Astrocyte of the spinal cord (primary cell): ENCODE measurements at places on chromosomes 11 and 22.

- no peak for DNase-seq
Measured at GRCh38 chr22:19393704-19394103, 37.8 kb downstream of the HIRA start.

DNA sequence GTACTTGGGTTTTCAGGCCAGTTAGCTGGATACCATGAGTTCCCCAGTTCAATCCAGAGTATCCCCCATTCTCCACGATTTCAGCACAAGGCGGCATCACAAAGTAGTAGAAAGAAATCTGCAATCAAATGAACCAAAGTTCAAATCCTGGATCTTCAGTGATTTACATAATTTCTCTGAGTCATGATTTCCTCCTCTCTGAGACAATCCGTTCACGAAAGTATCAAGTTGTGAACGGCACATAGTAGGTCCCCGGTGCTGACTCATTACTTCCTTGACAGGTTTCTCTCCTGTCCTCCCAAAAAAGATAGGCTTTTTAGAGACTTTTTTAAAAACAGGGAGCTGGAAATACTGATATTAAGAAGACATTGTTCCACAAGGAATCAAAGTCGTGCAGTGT, 69.1 kb upstream of the AKIP1 start:
- peak; percentile 5 for DNase-seq

- no peak for DNase-seq
Measured at GRCh38 chr11:61054927-61055562, 47.2 kb upstream of the CD5 start.

GRCh38 chr22:17842386-17842785, 68.1 kb upstream of the BID start:
- no peak for DNase-seq

- DNase-seq = peak; percentile 75
Measured at GRCh38 chr11:9858822-9859221, 194.9 kb downstream of the SWAP70 start.

- DNase-seq = no peak
Measured at GRCh38 chr22:20721409-20722218, 52.3 kb upstream of the SERPIND1 start.

DNA sequence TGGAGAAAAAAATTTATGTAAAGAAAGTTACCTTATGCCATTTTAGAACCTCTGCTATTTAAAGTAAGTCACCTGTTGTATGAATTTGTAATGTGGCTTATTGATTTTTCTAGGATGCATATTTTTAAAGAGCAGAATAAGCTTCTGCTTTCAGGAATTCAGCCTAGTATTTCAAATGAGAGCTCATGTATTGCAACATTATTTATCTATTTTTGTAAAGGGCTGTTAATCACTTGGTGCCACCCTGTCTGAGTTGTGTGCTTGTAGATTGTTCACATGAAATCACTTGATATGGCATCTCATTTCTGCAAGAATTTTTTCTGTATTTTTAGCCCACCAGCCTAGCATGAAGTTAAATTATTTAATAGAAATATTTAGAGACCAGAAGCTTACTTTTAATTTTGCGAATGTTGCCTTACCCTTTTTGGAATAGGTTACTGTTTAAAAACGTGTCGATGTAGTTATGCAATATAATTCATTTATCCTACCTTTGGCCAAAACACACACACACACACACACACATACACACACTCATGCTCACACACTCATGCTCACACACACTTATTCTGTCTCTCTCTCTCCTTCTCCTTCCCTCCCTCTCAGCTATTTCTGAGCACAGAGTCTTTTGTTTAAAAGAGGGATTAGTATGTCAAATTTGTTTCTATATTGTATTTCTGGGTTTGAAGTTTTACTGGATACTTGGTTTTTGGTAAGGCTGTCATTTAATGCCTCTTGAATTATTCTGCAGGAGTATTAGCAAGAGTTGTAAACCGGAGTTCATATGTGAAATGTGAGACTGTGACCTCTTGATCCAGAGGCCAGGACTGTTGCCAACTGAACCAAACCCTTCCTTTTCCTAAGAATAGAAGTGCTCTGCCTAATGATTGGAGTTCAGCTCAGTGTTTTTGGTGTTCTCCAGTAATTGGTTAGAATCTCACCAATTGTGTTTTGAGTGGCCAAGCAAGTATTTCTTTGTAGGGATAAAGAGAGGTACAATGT, 34.4 kb downstream of the YAP1 start:
- DNase-seq = peak; percentile 56

DNA sequence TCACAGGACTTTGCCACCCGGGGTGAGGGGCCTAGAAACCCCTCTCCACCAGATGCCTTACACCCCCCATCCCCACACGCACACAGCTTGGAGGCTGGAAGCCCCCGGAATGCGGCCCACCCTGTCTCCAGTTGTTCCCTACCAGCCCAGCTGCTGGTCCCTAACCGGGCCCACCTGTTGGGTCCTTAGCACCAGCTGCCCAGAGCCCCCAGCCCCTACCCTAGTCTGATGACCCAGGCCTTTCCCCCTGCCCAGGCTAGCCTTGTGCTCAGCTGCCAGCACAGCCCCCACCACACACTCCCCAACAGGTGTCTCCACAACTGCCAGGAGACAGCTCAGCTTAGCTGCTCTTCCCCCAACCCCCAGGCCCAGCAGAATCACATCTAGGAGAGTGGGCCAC, 67.1 kb downstream of the CDKN1C start:
- no peak for DNase-seq

DNA sequence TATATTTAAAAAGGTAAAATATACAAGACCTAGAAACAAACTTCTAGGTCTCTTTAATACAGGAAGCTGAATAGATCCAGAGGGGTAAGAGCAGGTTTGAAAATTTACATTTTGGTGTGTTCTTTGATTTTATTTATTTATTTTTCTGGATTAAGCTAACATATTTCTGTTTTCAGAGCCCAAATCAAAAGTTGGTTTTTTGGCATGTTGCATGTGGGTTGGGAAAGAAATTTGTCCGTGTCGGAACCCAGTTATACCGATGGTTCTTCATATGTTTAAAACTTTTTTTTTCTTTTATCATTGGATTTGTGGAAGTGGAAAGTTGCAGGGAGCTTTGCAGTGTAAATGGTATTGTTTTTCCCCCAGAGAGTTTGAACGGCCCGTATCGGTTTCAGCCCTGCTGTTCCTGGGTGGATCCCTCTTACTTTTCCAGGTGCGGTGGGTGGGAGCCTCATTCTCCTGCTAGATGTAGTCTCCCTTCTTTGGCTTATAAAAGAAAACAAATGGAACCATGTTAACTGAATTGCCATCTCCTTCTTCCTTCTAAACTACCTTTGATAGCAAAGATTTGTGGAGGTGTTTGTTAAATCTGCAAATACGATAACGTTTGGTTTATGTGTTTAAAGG, 746 bp downstream of the CTNND1 start:
- peak; percentile 29 for DNase-seq

DNA sequence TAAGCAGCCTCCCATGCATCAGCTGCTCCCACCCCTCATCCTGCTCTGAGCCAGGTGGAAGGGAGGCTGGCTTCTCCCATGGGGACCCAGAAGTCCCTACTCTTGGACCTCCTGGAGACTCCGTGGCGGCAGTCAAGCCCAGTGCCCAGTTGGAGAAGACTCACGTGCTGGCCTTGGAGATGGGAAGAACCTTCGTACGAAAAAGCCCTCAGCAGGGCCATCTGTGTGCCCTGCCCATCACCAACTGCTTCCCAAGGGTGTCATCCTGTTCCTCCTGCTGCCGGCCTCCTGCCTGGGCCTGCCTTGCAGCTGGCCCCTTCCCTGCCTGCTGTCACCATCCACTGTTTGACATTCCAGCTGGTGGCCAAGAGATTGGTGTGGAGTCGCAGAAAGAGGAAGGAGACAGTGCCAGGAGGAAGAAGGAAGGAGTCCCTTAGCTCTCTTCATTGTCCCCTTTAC, 28.0 kb downstream of the ARHGAP1 start:
- no peak for DNase-seq

DNA sequence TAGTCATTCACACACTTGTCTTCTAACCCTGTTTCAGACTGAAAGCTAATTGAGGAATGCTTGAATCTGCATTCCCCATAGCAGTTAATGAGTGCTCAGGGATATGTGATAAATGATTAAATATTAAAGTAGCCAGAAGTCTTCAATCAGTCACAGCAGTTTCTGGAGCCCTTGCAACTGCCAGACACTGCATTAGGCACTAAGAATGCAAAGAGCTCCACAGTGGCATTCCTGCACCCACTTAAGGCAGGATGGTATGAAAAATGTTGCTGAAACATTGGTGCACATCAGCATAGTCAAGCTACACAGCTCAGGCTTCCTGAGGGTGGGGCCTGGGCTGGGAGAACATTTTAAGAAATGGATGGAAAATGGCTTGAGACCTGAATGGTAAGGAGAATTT, 6.5 kb downstream of the DTX4 start:
- DNase-seq = no peak

DNA sequence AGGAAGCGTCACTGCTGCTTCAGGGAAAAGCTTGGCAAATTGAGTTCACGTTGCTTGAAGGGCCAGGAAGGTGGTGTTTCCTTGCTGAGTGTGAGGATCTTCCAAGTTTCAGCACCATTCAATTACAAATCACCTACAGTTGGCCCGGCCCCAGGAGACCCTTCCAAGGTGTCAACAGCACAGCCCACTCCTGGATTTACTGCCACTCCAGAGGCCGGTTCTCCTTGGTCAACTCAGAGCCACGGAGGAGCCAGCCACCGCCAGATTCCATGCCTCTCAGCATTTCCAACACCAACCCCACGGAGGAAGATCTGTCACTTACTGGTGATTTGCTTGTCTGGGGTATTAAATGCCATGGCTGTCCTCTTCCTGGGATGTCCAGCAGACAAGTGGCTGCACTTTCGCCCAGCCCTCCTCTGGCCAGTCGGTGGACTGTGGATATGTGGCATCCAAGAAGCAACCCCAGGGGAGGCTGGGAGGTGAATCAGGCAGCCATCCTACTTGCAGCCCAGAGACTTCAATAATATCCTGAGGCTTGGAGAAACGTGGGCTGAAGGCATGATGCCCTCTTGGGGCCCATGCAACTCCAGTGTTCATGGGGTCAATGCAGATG, 74.1 kb upstream of the SHANK2 start:
- DNase-seq = no peak

GRCh38 chr11:22780952-22781593, 48.5 kb downstream of the SVIP start:
- no peak for DNase-seq

GRCh38 chr22:45891471-45891995, 85.4 kb downstream of the WNT7B start:
- DNase-seq = no peak

DNA sequence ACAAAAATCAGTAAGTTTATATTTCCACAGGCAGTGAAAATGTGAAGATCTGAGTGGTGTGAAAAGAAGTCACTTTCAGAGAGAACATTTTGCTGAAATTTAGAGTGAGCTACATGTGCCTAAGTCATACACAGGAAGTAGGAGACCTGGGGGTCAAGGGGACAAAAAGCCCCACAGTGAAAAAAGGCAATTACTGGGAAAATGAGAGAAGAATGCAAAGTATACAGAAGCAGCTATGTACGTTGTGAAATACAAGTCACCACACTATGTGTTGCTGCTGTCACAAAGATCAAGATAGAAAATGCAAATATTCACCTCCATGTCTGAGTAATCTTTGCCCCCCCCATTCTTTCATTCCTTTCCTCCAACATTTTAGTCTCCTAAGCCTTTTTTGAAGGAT, 21.6 kb upstream of the SESN3 start:
- no peak for DNase-seq

GRCh38 chr11:61140416-61140815, 20.8 kb downstream of the VPS37C start:
- DNase-seq = no peak

- no peak for DNase-seq
Measured at GRCh38 chr11:8792710-8793109, 110.1 kb downstream of the RPL27A start.

DNA sequence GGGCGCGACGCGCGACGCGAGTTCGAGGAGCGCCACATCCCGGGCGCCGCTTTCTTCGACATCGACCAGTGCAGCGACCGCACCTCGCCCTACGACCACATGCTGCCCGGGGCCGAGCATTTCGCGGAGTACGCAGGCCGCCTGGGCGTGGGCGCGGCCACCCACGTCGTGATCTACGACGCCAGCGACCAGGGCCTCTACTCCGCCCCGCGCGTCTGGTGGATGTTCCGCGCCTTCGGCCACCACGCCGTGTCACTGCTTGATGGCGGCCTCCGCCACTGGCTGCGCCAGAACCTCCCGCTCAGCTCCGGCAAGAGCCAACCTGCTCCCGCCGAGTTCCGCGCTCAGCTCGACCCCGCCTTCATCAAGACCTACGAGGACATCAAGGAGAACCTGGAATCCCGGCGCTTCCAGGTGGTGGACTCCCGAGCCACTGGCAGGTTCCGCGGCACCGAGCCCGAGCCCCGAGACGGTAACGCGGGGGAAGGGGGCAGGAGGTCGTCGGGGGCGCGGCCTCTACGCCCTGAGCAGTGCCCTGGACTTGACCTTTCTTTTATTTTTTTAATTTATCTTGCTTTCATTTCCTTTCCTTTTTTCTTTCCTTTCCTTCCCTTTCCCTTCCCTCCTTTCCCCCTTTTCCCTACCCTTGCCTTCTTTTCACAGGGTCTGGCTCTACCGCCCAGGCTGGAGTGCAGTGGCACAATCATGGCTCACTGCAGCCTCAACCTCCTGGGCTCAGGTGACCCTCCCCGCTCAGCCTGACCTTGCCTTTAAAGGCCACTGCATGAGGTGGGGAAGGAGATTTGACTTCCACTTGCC, 5.0 kb downstream of the MPST start:
- no peak for DNase-seq

DNA sequence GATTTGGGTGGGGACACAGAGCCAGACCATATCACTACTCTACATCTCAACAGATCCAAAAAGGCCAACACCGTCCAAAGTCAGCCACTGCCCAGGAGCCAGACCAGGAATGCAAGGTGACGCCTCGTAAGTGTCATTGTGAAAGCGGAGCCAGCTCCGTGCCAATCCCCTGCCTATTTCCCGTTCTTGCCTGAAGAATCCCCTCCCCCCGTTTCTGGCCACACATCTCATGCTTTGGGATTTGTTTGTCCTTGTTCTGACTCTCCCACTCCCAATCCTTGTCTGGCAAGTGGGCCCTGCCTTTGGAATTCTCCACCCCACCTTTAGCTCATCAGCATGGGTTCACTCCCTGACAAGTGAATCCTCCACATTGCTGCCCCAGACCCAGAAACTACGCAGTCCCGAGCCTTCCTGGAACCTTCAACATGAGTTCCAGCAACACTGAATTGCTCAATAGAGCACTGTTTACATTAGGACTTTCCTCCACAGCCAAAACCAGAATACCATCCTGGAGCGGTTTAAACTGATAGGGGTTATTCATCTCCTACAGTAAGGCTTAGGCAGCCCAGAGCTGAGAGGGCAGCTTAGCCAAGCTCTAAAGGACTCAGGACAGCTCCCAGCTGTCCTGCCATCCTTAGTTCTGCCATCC, 6.0 kb upstream of the SLC35C1 start:
- no peak for DNase-seq

DNA sequence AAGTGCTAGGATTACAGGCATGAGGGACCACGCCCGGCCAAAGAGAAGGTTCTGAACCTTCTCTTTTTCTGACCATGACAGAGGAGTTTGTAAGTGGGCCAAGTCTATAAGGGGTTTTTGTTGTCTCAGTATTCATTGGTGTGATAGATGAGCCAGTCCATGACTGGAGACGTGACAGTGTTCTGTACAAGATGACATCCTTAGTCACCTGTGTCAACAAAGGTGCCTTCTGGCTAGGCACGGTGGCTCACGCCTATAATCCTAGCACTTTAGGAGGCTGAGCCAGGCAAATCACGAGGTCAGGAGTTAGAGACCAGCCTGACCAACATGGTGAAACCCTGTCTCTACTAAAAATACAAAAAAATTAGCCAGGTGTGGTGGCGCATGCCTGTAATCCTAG, 4.2 kb upstream of the KLHL22 start:
- no peak for DNase-seq

- DNase-seq = no peak
Measured at GRCh38 chr11:22778642-22779041, 51.0 kb downstream of the SVIP start.
